NCI-H1417 treated with DMSO at 0.1 percent for 48 hours (cell line): ENCODE measurements at places on chromosomes 16 and 17.

DNA sequence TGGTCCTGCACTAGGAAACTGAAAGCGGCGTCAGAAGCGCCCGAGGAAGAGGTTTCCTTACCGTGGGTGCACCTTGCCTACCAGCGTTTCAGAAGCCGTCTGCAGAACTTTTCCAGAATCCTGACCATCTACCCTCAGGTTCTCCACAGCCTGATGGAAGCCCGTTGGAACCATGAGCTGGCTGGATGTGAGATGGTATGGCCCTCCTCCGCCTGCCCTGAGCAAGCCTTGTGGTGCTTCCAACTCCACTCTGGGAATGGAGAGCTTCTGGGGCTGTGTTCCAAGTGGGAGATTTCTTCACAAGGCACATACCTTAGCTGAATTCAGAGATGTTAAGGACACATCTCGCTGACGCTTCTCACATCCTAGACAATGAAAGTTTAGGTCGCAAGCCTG, 51.8 kb upstream of the ENDOV start:
- no peak for DNase-seq

- DNase-seq, result no peak
These were observed 19.7 kb upstream of the TEX2 start for GRCh38 chr17:64282753-64283080.

- DNase-seq, result no peak
These were observed 76.9 kb upstream of the ZFHX3 start for GRCh38 chr16:73124665-73125375.

- no peak for DNase-seq
These were observed 19.1 kb downstream of the DEXI start for GRCh38 chr16:10923146-10923649.

DNA sequence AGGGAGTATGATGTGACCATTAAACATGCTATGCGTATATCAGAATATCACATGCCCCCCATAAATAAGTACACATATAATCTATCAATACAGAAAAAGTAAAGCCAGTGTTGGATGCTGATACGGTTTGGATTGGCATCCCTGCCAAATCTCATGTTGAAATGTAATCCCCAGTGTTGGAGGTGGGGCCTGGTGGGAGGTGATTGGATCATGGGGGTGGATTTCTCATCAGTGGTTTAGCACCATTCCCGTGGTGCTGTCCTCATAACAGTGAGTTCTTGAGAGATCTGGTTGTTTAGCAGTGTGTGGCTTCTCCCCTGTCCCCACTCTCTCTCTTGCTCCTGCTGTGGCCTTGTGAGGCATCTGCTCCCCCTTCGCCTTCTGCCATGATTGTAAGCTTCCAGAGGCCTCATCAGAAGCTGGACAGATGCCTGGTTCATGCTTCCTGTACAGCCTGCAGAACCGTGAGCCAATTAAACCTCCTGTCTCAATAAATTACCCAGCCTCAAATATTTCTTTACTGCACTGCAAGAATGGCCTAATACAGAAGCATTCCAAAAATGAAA, 88.9 kb downstream of the AATF start:
- DNase-seq, result no peak

- no peak for DNase-seq
These were observed 460.4 kb upstream of the DYNLRB2 start for GRCh38 chr16:80080287-80080851.
